Stimulated activated CD8-positive, alpha-beta memory T cell treated with anti-CD3 and anti-CD28 coated beads, Interleukin-7, amount 100 ng/mL, for 1 hour (primary cell): ENCODE measurements at places on chromosomes 3 and 15.

DNA sequence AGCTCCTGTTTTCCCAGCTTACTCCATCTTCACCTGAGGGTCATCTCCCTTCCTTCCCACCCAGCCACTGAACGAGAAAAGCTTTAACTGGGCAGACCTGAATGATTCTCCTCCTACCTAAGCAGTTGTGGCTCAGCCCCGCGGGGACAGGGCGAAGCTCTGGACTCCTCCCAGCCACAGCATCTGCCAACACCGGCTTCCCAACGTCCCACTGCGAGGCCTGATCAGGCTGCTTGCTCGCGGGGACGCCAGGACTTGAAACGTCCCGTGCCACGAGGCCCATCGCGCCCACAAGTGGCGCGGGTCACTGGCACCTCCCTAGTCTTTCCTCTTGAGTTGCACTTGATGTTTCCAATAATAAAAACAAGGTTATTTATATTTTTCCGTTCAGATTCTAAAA, at the start of gene SPATA16:
Gene SPATA16 (minus strand): TSS at position 250 of the 400 bp plus-strand sequence. CDS start 23,504 bp downstream, outside the sequence.
- no peak for DNase-seq

- no peak for DNase-seq
Measured at GRCh38 chr15:69530991-69531664, 78.5 kb downstream of the RPLP1 start.

DNA sequence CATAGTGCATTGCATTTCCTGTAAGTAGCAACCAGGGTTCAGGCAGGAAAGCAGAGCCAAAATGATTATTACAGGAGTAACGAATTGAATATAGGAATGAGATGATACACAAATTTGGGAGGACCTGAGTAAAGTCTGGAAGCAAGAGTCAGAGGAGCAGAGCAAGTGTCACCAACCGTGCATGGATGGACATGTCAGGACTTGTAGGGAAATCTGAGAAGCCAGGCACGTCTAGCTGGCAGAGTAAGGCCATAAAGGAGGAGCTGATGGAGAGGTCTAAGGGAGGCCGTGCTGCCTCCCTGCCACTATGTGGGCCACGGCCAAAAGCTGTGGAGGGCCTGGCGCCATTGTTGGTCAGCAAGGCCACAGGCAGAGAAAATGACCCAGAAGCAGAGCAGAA, 22.4 kb downstream of the GJD2 start:
- no peak for DNase-seq

DNA sequence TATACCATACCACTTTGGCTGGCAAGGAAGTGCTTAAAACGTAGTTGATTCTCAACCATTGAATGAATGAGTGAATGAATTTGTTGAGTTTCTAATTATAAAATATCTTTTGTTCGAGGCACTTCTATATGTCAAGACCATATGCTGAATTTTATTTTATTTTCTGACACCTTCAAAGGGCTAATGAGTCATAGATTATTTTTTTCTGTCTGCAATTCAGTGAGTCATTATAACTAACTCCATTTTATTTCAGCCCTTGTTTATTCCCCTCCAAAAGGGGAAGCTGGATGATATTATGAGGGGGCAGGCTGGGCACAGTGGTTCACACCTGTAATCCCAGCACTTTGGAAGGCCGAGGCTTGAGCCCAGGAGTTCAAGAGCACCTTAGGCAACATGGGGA, 142.4 kb downstream of the P2RY1 start:
- no peak for DNase-seq

- no peak for DNase-seq
Measured at GRCh38 chr3:114323546-114324254, 29.9 kb downstream of the TIGIT start.

DNA sequence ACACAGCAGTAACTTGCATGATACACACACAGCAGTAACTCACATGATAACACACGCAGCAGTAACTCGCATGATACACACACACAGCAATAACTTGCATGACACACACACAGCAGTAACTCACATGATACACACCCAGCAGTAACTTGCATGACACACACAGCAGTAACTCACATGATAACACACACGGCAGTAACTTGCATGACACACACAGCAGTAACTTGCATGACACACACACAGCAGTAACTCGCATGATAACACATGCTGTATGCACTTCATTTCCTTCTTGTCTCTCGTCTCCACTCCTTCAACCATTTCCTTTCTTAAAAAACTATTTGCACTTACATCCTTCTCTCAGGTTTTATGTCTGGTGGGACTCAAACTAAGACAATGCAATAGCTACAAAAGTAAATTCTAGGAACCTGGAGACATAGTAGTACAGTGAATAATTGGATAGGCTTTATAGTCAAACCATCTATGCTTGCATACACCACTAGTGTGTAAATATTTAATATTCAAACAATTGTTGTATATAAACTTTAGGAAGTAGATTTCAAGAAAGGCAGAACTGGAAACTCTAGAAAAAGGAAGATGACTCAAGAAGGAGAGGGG, 130.8 kb downstream of the UACA start:
- DNase-seq = no peak

GRCh38 chr3:81666502-81667121, 94.8 kb downstream of the GBE1 start:
- no peak for DNase-seq

- no peak for DNase-seq
Measured at GRCh38 chr15:72227720-72228119, 3.3 kb downstream of the PKM start.

DNA sequence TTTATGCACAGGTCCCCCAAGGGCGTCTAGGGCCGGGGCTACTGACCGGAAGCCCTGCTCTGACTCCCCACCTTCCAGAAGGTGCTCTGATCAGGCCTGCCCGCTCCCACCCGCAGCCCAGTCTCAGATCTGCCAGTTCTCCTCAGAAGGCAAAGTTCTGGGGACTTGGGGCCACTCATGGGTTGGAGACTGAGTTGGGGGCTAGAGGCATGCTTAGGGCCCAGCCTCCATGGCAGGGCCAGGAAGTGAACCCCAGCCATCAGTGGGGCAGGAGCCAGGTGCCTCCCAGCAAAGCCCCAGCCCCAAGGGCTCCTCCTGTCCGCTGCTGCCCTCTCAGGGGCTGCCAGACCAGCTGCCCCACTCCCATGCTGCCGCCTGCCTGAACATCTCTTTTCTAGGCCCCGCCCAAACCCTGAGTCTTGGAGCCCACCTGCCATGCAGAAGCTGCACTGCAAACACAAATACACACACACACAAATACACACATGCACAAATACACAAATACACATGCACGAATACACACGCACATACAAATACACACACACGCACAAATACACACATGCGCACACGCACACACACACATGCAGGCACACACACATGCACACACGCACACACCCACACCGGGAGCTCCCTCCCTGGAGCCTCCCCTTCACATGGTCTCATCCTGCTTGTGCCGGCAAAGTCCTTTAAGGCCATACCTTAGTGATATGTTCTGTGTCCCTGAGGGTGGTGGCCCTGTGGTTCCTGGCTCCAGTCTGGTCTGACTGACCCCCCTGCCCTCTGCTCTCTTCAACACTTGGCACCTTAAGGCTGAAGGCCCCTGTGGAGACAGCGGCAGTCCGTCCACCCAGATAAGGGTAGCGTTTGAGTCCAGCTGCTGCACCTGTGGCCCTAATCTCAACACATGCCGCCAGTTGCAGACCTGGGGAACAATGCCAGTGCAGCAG, 59.2 kb upstream of the KLF13 start:
- no peak for DNase-seq

- DNase-seq = no peak
Measured at GRCh38 chr3:33392703-33393125, 47.5 kb downstream of the UBP1 start.

- no peak for DNase-seq
Measured at GRCh38 chr3:149115114-149115513, 14.3 kb upstream of the HPS3 start.

- DNase-seq = no peak
Measured at GRCh38 chr15:71281256-71281655, 166.0 kb downstream of the THSD4 start.

GRCh38 chr3:129593230-129593594, 13.3 kb downstream of the PLXND1 start:
- no peak for DNase-seq

- DNase-seq = no peak
Measured at GRCh38 chr15:31328428-31328968, 1.9 kb downstream of the KLF13 start.

DNA sequence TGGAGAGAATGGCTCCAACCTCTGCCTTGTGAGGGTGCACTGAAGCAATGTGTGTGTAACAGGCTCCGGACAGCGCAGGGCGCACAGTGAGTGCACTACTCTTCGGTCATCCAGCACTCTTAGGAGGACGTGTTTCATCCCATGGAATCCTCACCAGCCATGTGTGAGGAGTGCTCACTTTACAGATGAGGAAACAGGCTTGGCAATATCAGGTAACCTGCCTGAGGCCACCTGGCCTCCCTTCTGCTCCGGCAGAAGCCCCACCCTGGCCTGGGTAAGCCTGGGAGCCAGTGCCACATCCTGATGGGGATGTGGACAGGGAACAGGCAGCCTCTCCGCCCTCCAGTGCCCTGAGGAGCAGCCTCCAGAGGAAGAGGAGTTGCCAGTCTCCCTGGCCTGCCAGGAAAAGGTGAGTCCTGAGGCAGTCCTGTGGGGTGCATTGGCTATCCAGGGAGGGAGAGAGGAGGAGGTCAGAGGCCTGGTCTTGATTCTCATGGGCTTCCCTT, 39.4 kb upstream of the LIMD1 start:
- no peak for DNase-seq

- no peak for DNase-seq
Measured at GRCh38 chr3:183541235-183541655, 14.3 kb downstream of the KLHL6 start.

DNA sequence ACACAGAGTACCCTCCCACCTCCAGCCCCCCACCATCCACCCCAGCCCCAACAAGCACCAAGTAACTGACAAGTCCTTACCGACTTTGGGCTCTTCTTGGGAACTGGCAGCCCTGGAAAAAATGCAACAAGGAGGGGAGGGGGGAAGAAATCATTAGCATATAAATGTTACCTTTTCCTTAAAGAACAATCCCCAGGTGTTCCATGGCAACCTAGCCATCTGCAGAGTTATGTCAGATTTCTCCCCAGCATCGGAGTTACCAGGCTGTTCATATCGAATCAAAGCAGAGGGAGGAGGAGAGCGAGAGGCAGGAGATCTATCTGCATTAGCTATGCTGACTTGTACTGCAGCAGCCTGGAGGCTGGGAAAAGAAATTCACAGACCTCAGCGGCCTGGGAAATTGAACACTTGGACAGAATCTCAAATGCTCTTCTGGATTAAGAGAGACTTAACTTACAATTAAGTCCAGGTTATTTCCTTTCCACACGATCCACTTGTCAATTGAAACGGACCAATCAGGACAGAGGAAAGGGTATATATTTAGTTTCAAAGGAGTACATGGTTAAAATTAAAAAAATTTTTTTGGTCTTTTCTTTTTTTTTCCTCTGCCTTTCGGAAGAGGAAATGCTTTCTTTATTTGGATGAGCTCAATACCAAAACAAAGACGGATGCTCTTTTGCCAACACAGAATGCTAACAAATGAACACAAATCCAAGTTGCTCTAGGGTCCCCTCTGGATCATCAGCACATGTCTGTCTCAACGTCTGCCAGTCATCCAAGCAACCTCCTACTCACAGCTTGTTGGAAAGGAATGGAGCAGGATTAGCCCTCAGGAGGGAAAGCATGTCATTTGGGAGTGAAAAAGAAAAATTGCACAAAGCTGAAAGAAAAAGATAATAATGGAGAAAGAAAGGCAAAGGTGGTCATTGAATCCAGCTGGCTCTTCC, 637.1 kb downstream of the MAGI1 start:
- no peak for DNase-seq

GRCh38 chr3:22542311-22542710, 660.8 kb upstream of the UBE2E2 start:
- no peak for DNase-seq
